ENCODE measurements at places on chromosomes 3 and 15. TPM values are rescaled to one million over a fixed set of nuclear protein-coding genes. Genes with fewer than 3 reads are reported as not detected.

DNA sequence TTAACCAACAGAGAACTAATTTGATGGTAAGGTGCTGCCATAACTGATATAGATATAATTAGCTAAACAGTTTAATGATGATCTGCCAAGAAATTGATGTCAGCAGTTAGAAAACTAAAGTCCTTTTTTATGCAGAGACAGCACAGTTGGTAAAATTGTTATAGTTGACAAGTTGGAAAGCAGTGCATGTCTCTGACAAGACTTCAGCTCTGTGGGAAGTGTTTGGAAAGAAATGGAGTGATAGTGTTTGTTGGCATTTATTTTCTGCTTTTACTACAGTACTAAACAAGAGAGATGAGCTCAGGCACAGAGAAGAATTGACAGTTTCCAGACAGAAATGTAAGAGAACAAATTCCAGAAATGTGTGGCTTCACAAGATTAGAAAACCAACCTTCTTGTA, 523.5 kb upstream of the BCHE start:
- DNase-seq, result no peak

P2RY14 gene
- total RNA-seq, result 0.24 TPM

GRCh38 chr3:34920806-34921205, 718.5 kb upstream of the ARPP21 start:
- DNase-seq, result peak; percentile 4

BCHE gene
- 12.5 TPM for total RNA-seq

- no peak for DNase-seq
Observed at GRCh38 chr3:98034036-98034435, 1.1 kb downstream of the GABRR3 start.

DNA sequence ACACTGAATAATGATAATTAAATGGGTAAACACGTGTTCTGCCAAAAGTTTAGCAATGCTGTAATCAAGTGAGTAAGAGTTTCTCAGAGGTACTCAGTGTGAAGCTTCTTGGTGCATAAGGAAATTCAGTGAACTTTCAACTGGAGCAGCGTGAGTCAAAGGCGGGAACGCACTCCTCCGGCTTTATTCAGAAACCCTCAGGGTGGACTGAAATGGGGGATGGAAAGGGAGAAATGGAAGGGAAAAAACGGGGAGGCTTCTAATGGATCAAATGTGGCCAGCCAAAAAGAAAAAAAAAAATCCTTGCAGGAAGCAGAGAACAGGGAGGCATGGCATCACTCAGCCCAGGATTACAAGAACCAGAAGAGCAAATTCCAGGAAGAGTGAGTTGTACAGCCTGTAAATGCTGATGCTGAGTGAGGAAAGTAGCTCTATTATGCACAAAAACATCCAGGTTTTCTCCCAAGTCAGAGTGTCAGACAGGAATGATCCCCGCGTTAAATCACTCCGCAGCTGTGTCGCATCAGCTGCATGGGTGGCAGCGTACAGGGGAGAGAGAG, 85.3 kb downstream of the ASB7 start:
- DNase-seq, result no peak

GRCh38 chr3:10370429-10370828, 49.5 kb upstream of the SEC13 start:
- DNase-seq, result no peak

- no peak for DNase-seq
Observed at GRCh38 chr3:188649521-188649920, 495.6 kb downstream of the LPP start.

- no peak for DNase-seq
Observed at GRCh38 chr15:68096099-68096498, 42.0 kb downstream of the PIAS1 start.

DNA sequence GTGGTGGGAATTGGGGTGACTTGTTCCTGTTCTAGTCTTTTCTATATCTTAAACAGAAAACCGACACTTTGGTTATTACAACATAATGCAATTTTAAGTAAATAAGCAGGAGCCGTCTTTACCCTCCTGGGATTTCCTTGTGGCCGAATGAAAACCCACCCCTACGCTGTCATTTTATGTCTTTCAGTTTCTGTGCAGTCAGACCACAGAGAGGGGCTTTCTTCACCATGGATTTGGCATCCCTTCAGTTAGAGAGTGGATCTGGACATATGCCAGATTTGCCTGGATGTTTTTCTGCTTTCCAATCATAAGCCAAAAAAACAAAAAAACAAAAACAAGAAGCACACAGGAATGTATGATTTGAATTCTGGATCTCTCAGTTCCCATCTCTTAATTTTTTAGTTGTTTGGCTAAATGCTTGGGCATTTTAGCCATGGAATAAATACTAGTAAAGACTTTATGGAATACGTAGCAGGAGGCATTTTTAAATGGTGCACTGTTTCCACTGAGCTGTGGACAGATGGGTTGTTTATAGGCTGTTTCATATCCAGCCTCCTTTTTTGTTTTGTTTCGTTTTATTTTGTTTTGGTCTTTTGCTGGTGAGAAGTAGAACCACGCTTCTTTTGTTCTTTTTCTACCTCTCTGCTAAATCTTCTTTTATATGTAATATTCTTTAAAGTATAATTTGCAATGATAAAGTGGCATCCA, 272.9 kb downstream of the FEZF2 start:
- DNase-seq, result peak; percentile 16

GRCh38 chr15:58952751-58953150, 19.3 kb upstream of the SLTM start:
- DNase-seq, result no peak

DNA sequence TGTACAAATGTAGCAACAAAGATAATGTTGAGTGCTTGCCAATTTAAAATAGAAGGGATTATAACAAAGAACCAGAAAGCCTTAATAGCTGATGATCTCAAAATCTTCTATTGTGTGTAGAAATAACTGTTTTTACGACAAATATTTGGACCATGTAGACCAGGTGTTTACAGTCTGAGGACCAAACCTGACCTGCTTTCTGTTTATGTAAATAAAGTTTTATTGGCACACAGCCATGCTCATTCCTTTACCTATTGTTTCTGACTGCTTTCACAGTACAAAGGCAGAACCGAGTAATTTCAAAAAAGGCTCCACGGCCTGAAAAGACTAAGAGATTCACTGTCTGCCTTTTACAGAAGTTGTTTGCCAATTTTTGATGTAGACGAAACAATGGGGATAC, 91.8 kb downstream of the GOLIM4 start:
- no peak for DNase-seq

GRCh38 chr3:98600412-98601095, 7.1 kb upstream of the CPOX start:
- DNase-seq, result no peak

DNA sequence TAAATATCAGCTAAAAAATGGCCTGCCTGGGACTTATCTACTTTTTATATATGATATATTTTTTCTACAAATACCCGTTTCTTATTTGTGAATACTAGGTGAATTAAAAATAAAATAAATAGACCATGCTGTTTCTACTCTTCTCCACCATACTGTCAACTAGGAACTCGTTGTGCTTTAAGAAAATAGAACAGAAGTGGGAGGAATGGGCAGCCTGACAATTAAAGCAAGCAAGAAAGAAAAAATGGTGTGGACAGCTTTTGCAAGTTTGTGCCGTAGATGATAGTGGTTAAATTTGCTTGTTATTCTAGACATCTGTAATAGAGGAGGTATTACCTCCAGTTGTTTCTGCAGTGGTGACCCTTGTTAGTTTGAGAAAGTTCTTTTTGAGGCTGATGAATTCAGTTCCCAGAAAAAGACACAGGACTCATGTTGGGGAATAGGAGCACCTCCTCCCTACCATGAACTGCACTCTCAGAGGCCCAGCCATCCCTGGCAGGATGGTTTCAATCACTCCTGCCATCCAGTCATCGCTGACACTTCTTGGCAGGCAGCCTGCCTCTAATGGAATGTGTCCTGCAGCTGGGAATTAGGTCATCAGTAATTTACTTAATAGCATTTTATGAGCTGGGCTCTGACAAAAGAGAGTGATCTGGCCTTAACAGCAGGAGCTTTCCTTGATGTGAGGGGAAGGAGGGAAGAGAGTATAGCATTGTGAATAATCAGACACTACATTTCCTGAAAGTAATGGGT, 105.0 kb upstream of the GAP43 start:
- peak; percentile 58 for DNase-seq

ARRDC4 gene
- total RNA-seq, result 35.3 TPM

CNTN3 gene
- total RNA-seq, result 12.1 TPM

- no peak for DNase-seq
Observed at GRCh38 chr3:39290255-39290654, 10.4 kb upstream of the CX3CR1 start.

DNA sequence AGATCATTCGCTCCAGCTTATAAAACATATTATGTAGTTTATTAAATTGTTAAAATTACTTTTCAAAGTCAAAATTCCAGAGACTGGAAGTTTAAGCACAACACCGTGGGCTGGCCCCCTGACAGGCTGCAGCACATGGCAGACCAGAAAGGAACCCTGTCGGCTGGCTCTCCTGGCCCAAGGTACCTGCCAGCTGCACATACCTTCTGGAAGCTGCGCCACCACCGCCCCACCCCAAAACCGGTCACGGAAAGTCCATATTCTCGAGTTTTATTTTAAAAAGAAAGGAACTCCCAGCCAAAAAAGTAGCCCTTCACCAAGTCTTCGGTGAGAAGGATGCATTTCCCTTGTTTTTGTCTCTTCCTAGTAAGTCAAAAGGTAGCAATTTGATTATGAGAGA, 94.6 kb downstream of the FOXP1 start:
- DNase-seq, result no peak

Measured in hepatocyte (in vitro differentiated cells).